Calu3 (cell line): ENCODE measurements at places on chromosomes 1 and 21.

DNA sequence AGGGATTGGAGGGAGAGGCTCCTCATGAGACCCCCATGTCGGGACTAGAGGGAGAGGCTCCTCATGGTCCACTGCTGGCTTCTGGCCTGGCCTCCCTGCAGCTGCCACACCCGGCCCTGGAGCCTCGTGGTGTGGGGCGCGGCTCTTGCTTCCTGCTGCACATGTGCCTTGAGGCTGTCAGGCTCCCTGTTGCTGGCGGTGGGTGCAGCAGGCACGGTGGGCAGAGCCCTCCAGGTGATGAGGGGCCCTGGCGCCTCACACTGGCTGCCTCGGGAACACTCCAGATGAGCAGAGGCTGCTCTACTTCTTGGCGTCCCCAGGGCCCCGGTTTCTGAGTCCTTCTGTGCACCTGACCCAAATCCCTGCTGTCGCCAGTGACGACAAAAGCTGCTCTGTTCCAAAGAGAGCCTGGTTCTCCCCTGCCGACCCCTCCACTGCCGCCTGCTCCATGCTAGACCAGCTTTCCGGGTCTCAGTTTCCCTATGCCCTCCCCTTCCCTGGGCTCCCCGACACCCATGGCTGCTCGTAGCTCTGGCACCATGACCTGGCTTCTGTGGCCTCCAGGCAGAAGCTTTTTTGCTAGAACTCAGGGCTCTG lies 9.7 kb upstream of the ATAD3B start:
- no peak for DNase-seq

DNA sequence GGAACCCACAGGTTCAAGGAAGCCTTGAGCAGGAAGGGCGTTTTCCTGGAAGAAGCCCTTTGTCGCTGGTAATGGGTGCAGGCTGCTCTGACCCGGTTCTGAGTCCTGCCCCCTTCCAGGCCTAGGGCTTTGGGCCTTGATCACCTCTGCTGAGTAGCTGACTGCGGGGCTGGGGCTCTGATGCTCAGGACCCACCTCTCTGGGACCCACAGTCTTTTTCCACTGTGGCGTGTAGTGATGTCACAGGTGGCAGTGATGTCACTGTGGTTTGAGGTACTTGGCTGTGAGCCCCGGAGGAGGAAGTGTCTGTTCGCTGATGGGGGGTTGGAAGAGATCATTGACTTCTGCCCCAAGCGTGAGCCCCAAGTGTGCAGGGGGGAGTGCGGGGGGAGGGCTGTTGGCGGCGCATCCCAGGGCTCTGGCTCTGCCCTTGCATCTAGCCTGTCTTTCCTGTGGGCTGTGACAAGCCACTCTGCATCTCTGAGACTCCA lies 6.9 kb downstream of the TNFRSF1B start:
- no peak for DNase-seq

GRCh38 chr1:181369416-181369815 lies 113.9 kb upstream of the CACNA1E start:
- DNase-seq: no peak

DNA sequence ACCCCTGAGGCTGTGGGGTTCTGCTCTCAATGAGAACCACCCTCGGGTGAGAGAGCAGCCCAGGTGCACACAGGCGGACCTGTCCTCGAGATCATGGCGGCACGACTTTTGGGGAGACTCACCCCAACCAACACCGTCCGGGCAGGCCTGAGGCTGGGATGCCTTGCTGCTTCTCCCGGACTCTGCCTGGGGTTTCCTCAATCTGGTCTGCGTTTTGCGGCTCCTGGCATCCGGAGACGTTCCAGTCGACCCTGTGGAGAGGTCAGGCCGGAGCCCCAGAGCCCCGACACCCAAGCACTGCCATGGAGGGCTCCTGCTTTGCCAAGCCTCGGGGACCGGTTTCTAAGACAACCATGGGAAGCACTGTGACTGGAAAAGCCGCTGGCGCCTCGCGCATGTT lies 3879.7 kb downstream of the SRGAP2C start:
- no peak for DNase-seq

DNA sequence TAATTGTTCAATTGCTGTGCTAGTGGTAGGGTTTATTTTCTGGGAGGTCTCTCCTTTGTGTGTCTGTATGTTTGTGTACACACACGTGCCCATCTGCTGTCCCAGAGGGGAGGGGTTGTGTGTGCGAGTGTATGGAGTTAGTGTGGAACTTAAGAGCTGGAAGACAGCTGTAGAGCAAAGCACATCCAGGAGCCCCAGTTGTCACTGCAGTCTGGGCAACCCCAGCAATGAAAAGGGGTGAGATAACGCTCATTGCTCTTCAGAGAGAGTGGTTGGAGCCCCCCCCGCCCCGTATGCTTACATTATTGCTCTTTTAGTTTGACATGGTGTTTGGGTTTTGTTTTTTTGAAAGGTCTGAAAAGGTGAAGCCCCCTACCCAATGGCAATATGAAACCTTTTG lies 36.9 kb downstream of the NCF2 start:
- DNase-seq: no peak

- DNase-seq: no peak
Measured at GRCh38 chr1:53127546-53127945, 14.9 kb downstream of the SLC1A7 start.

- DNase-seq: no peak
Measured at GRCh38 chr1:225026701-225027100, 97.2 kb downstream of the DNAH14 start.

GRCh38 chr1:107782217-107782845 lies 182.6 kb downstream of the VAV3 start:
- peak; percentile 38 for DNase-seq

- DNase-seq: no peak
Measured at GRCh38 chr1:57112148-57112547, 146.3 kb upstream of the C8B start.

GRCh38 chr1:244049162-244050013 lies 1.7 kb upstream of the ZBTB18 start:
- DNase-seq: peak; percentile 53

DNA sequence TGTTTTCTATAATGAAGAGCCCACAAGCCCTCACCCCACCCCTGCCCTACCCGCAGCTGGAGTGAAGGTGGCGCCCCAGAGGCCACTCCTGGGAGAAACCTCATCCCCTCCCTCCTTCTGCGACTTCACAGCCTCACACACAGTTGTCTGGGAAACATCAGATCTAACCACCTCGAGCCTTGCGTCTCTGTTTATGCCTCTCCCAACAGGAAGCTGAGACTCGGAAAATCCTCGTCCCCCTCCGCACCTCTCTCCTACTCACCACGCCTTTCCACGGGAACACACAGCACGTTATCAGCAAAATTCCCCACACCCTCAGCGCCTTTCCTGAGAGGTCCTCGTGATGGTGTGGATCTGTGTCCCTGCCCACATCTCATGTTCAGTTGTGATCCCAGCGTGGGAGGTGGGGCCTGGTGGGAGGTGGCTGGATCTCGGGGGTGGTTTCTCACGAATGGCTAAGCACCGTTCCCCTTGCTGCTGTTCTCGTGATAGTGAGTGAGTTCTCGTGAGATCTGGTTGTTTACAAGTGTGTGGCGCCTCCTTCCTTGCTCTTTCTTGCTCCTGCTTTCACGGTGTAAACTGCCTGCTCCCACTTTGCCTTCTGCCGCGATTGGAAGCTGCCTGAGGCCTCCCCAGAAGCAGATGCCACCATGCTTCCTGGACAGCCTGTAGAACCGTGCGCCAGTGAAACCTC lies 190.6 kb downstream of the KIF26B start:
- DNase-seq: no peak

DNA sequence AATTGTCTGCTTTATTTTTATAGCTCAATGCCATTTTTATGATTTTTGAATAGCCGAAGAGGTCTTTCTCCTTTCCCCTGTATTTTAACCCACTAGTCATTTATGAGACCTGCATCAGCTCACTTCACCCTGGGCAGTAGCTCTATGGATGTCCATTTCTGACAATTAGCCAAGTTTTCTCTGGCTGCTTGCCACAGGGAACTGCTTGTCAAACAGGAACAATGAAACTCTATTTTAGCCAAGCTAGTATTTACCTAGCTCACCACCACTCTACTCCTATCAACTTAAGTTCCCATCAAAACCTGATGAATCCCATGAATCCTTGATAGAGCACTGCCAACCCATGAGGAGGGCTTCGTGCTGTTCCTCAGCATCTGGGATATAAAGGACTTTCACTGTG lies 406.7 kb downstream of the RWDD3 start:
- peak; percentile 82 for DNase-seq

- DNase-seq: no peak
Measured at GRCh38 chr1:210234329-210234757, 1.7 kb downstream of the SERTAD4 start.

GRCh38 chr1:58909914-58910681 lies 126.3 kb upstream of the JUN start:
- DNase-seq: no peak

GRCh38 chr1:44909901-44910544 lies 67.0 kb upstream of the PTCH2 start:
- DNase-seq: no peak

DNA sequence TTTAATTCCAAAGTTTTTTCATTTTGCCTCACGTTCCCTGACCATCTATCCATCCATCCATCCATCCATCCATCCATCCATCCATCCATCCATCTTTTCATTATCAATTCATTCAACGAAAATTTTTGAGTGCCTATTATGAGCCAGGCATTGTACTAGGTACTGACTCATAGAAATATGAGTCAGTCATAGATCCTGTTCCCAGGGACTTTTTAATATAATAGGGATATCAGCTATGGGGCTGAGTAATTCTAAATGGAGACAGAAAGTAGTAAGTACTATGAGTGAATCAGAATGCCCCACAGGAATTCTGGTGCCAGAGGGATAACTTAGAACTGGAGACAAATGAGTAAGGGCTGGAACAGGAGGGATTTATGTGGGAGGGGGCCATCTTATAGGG lies 49.8 kb upstream of the GNG12 start:
- no peak for DNase-seq

DNA sequence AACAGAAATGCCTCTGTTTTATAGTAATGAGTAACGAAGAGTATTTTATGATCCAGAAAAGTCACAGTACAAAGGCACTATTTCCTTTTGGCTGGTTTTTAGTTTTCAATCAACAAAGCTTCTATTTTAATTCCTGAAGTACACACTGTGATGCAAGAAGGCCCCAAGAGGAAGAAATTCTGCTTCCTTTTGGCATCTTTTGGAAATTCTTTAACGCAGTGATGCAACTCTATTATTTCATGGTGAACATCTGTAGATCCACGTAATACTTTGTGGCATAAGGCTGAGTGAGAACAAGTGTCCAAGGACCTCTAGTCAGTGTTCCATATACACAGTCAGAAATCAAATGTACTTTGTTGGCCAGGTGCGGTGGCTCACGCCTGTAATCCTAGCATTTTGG lies 137.5 kb downstream of the TGFB2 start:
- no peak for DNase-seq

DNA sequence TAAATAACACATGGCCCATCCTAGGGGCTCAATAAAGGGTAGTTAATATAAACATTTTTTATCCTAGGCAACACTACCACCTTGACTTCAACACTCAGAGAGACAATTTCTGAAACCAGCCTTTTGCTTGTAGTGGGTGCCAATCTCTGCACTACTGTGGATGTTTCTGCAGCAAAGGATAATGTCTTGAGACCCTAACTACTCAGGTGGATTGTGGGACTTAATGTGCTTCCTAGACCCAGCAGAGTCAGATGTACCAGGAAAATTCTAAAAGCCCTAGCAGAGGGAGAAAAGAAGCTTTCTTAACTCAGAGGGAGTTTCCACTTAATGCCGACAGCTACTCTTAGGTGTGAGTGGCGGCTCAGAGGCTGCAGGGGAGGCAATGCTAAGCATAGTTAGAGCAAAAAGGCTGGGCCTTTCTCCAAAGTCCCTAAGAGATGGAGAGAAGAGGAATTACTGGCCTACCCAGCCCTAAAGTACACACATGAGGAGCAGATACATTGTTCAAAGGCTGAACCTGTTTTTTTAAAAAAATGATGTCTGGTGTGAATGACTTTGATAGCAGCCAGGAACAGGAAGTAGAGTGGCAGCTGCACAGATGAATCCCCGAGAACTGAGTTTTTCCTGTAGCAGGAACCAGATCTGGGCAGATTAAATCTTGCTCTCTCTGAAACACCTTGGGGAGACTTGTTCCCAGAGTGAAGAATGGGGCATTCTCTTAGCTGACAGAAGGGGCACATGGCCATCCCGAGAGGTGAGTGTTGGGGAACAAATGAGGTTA lies 33.5 kb upstream of the ABCD3 start:
- peak; percentile 23 for DNase-seq

DNA sequence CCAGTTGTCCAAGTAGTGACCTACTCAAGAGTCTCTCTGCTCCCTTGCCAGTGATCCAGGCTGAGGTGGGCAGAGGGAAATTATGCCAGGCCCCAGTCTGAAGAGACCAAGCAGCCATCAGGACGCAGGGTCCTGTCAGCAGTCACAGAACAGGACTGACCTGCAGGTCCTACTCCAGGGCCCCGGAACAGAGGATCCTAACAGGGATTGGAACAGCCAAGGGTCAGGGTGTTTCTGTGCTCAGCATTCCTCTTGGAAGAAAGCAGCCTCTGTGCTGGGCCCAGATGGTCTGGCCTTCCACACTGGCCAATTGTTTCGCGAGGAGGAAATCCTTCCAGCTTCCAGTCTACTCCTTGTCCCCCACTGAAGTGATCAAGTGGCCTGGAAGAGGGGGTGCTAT lies 41.6 kb upstream of the USP1 start:
- no peak for DNase-seq

DNA sequence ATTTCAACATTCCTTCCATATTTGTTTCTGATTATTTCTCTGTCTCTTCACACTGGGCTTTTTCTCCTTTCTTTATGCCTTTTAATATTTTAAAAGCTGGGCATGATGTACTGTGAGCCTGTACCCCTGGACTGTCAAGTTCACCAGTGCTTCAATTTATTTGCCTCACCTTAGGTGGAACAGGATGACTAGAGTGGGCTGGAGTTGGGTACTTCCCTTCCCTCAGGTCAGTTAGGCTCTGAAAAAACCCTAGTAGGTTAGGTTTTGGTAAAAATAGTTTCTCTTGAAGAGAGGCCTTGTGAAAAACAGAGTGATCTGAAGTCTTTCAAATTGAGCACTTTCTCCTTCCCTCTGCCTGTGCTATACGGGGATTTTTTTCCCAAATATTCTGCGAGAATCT lies 163.0 kb upstream of the LYPLAL1 start:
- no peak for DNase-seq

- no peak for DNase-seq
Measured at GRCh38 chr1:19426294-19427086, 58.8 kb downstream of the CAPZB start.

DNA sequence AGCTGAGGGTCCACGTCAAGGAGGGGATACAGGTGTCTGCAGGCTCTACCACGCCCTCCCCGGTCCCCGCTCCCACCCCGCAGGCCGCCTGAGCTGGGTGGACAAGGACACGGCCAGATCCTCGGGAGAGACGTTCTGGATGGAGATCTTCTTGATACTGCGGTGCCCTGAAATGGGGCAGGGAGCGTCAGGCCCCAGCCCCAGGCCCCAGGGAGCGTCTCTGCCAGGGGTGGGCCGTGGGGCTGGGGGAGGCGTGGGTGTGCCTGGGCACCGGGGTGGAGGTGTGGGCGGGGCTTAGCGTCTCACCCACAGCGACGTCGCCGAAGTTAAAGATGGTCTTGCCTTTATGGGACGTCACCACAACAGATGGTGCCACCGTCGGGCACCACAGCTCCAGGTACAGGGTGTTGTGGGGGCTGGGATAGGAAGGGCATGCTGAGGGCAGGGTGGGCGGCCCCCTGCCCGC lies 7.3 kb upstream of the TMEM52 start:
- DNase-seq: no peak

GRCh38 chr1:157870490-157870889 lies 28.9 kb upstream of the CD5L start:
- DNase-seq: no peak
